Renal cortex interstitium (tissue), 15 donors: ENCODE measurements at places on chromosomes 3 and 15.

DNA sequence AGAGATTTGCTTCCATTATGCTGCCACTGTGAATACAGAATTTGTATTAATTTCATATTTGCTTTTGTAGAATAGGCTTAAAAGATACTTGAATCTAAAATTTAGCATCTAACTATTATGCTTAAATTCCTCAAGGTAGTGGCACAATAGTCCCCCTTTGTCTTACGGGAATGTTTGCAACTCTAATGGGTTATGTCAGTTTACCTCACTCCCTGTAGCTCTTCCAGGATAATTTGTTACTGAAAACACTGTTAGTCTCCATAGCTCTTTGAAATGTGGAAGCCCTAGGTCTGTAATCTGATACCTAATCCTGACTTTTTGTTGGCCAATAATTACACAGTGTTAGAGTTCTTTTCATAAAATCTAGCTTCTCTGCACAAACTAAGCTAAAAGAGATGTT lies 433.4 kb downstream of the PYDC2 start:
- DNase-seq, result no peak

DNA sequence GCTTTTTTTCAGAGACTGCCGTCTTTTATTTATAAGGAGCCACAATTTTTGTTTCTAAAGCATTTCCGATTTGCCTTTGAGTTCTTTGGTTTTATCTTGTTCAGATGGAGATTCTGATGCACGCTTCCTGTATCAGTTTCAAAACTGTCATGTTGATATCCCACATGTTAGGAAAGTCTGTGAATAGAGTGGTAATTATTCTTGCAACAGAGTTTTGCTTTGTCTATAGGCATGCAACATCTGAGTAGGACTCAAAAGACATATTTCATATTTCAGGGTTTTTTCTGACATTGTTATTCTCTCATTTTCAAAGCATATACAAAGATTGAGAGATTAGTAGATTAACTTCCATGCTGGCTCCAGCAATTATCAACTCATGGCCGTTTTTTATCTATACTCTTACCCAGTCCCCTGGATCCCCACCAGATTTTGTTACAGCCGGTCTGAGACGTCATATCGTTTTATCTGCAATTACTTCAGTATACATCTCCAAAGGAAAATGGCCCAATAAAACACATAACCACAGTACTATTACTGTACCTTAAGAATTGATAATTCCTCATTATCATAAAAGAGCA lies 22.4 kb downstream of the PAQR5 start:
- DNase-seq, result no peak

DNA sequence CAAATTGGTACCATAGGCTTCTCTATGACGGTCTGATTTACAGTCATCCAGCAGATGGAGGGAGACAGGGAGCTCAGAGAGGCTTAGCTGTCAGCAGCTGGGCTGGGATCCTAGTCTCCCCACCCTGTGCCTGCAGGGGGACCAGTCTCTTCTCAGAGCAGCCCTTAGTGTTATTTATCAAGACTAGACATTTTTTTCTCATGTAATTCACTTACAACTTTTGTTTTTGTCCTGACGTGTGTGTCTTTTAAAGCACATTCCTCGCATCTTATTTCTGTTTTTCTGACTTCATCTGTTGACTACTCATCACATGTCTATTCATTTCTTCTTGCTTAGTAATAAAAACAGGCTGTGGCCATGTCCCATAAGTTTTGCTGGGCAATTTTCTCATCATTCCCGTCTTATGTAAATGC lies 116.1 kb downstream of the KLF13 start:
- no peak for DNase-seq

GRCh38 chr3:1551741-1552140 lies 458.9 kb downstream of the CNTN6 start:
- DNase-seq, result no peak

DNA sequence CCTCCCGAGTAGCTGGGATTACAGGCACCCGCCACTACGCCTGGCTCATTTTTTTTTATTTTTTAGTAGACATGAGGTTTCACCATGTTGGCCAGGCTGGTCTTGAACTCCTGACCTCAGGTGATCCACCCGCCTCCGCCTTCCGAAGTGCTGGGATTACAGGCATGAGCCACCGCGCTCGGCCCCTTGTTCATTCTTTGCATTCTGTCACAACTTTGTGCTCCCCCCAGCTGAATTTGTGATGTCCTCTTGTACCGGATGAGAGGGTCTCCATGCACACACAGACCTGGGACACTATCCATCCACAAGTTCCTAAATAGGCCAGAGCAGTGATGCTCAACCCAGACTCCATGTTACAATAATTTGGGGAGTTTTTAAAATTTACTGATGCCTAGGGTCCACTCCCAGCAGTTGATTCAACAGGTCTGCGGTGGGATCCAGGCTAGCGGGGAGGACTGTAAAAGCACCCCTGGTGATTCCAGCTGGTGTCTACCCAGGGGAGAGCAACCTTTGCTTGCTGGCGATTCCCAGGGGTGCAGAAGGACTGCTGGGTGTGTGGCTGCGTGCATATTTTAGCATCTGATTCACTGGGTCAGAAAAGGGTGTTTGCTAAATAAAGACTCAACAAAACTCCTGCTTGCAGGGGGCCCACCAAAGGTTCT lies 1.0 kb downstream of the RASSF1 start:
- no peak for DNase-seq

- DNase-seq, result no peak
Observed at GRCh38 chr3:44899683-44900367, 25.4 kb downstream of the TGM4 start.

GRCh38 chr3:152048831-152049230 lies 175.4 kb downstream of the SUCNR1 start:
- DNase-seq, result no peak

DNA sequence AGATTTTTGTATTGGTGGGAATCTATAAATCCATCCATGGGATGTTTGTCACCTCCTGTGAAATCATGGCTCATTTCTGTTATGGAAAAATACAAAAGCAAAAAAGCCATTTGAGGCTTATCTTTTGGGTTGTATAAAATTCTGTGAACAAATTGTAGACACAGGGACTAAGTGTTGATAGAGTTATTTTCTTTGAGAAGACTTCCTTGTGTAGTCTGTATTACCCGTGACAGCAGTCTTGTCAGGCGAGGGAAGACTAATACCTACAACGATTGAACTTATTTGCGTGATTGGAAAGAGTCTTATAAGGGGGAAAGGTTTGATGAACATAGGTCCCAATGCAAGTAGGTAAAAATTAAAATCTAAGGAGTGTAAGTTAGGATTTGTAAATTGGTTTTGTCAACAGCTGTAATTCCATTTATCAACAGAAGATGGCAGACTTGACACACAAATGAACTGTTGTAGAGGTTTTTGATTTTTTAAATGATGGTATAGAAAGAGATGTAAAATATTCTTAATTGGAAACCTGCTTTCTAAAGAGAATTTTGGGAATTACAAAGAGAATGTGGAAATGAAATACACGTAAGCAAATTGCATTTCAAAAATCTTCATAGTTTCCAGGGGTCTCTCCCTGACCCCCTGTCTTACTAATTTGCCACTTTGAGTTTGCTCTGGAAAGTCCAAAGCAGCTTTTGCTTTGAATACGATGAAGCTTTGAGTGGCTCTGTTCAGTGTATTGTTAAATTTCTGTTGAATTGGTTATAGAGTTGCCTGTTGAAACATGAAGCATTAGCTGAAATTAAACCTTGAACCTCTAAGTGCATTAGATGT lies 33.2 kb downstream of the SLC25A26 start:
- peak; percentile 35 for DNase-seq

- DNase-seq, result no peak
Observed at GRCh38 chr3:196501316-196502044, 2.1 kb downstream of the RNF168 start.

GRCh38 chr3:99249627-99250026 lies 348.1 kb upstream of the DCBLD2 start:
- DNase-seq, result no peak

- no peak for DNase-seq
Observed at GRCh38 chr3:136390574-136390973, 140.4 kb downstream of the PCCB start.

DNA sequence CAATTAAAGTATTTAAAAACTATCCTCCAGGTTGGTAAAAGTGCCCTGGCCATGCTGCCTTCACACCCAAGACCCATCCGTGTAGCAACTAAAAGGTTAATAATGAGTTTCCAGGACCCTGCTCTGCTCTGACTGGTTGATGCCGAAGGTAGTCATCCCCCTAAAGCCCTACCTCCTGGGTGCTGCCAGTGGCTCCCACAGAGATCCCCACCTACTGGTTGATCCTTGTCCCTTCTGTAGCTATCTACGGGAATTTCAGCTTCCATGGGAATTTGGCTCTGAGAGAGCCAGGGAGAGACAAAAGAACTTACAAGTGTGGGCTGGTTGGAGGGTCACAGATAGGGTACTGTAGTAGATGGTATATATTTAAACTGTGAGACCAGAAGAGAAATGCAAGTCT lies 110.6 kb upstream of the NANOGP8 start:
- DNase-seq, result no peak

DNA sequence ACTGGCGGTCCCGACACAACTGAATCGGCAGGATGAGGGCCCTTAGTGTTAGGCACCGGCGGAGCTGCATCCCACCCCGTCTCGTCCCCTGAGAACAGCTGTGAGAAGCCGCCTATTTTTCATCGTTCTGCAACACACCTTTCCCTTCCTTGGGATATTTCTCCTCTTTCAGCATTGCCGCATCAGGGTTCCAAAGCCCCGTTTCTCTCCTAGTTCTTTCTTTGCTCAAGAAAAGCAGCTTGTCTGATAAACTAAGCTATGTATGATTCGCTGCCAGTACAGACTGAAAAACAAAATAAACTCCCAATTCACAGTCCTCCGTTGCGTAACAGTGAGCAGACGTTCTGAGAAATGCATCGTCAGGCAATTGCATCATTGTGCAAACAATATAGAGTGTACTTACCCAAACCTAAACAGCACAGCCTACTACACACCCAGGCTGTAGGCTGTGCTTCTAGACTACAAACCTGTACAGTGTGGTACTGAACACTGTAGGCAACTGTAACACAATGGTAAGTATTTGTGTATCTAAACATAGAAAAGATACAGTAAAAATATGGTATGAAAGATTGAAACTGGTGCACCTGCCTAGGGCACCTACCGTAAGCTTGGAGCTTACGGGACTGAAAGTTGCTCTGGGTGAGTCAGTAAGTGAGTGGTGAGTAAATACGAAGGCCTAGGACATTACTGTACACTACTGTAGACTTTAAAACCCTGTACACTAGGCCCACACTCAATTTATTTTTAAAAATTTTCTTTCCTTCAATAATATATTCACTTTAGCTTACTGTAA lies 8.9 kb upstream of the ADAMTS17 start:
- no peak for DNase-seq

DNA sequence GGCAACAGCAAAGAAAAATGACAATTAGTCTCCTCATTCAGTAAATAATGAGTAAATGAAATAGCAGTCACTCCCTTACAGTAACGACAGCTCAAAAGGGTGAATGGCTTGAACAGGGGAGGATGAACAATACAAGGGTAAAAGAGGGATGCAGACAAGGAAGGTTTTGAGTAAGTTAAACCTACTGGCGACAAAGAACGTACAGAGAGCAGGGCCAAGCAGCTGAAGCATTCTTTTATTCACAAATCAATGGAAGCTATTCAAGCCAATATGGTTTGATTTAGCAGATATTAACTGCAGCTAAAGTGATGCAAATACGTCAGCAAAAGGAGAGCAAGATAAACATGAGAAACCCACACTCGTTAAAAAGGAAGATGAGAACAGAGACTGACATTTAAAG lies 90.7 kb upstream of the ICE2 start:
- no peak for DNase-seq
